AG08395 (cell line): ENCODE measurements at places on chromosomes 1 and 21.

DNA sequence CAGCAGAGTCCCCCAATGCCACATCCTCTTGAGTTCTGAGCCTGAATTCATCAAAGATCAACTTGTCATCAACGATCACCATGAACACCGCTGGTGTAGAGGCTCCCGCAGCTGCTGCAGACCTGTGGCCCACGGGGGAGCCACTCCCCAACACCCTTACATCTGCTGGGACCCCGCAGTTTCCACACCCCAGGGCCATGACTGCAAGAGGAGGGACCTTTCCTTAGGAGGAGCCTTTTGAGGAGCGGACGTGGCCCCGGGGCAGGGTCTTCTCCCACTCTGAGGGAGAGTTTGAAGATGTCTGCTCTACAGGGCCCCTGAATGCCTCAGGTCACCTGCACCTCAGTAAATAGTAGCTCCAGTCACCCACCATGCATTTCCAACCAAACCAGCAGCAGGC lies 2.7 kb downstream of the PRDM15 start:
- no peak for DNase-seq

DNA sequence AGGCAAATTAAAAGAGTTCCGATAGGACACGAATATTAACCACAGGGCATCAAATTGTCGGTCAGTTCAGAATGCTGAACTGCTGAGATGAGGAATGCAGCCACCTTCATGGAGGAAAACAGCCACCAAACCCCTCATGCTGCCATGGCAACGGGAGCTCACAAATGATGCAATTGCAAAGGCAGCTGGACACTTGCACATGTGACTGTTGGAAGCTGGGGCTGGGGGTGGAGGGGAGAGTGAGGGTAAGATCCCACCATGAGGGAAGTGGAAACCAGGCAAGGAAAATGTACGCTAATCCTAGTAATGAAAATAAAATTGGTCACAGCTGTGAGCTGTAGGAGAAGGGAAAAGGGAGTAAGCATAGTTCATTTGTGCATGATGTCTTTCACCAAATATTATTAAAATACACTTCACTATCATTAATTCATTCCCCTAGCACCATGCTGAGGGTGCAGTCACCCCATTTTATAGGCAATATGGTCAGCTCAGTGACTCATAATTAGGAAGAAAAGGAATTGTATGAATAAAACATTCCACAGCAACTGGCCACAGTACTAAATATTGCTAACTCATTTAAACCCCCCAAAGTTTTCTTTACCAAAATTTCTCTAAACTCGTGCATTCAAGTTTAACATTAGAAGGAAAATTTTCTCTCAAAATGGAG lies 15.3 kb downstream of the BECN2 start:
- DNase-seq: peak; percentile 33

GRCh38 chr1:18549906-18550305 lies 69.2 kb downstream of the KLHDC7A start:
- no peak for DNase-seq

DNA sequence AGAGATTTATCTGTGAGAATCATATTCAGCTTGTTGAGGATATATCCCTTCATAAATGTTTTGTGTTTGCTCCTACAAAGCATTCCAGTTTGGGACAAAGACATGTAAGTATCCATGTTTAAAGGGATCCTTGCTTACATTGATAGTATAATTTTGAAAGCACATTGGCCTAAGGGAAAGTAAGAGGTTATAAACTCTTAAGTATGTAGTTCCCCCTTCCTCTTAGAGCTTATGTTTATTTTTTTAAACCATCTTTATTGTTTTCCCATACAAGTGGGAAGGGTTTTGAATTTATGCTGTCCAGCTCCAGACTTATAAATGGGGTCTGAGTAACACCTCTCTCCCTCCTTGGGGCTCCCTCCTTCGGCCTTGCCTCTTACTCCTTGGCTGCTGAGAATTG lies 481.5 kb downstream of the LMO4 start:
- no peak for DNase-seq

GRCh38 chr1:192477630-192478029 lies 97.9 kb upstream of the RGS1 start:
- DNase-seq: peak; percentile 60

DNA sequence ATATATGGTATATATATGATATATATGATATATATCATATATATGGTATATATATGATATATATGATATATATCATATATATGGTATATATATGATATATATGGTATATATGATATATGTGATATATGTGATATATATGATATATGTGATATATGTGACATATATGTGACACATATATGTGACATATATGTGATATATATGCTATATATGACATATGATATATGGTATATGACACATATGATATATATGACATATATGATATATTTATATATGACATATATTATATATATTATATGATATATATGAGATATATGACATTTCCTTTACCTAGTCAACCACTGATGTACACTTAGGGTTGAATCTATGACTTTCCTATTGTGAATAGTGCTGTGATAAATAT lies 36.1 kb upstream of the EEIG2 start:
- DNase-seq: no peak
